C1 segment of cervical spinal cord (tissue), 14 donors: ENCODE measurements at places on chromosomes 4 and X.

- DNase-seq: no peak
These were observed 182.7 kb downstream of the KCNIP4 start for GRCh38 chr4:21765810-21766407.

- DNase-seq: no peak
These were observed 15.8 kb downstream of the RPL39 start for GRCh38 chrX:119775517-119776238.

GRCh38 chrX:40132751-40133150 is 35.0 kb upstream of the BCOR start:
- DNase-seq: no peak

DNA sequence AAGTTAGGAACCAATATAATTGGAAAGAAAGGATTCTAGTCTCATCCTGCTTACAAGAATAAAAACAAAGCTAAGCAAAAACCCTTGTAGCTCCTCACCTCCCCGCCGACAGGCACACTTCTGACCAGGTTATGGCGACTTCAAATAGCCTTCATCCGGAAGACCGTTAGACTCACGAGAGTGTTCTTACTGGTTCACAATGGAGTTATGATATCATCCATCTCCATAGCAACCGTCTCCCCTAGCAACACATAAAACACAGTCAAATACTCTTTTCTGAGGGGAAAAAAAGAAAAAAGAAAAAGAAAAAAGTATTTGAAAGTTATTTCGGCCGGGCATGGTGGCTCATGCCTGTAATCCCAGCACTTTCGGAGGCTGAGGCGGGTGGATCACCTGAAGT is at the start of gene IL13RA2:
TSS of gene IL13RA2 (minus strand) at position 162 of the 400 bp plus-strand sequence. CDS start 347 bp downstream, outside the sequence.
- no peak for DNase-seq

GRCh38 chr4:168651374-168651773 is 154.5 kb downstream of the PALLD start:
- DNase-seq: no peak

- DNase-seq: no peak
These were observed 40.8 kb downstream of the HCCS start for GRCh38 chrX:11151799-11152559.

DNA sequence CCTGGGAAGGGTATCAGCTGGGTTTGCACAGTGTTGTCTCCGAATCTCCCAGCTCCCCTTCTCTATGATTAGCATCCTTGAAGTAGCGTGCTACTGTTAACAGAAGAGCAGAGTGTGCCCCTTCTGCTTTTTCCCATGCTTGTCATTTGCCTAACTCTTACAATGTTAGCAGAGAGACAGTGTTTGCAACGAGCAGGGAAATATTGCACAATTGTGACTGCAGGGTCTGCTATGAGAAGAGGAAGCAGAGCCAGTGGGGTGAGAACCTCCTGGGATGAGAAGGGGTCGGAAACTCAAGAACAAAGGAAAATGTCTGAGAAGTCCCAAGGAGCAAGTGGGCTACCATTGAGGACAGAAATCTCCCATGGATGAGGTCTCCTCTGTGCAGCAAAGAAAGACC is 7.8 kb upstream of the CHRNA9 start:
- DNase-seq: peak; percentile 15

DNA sequence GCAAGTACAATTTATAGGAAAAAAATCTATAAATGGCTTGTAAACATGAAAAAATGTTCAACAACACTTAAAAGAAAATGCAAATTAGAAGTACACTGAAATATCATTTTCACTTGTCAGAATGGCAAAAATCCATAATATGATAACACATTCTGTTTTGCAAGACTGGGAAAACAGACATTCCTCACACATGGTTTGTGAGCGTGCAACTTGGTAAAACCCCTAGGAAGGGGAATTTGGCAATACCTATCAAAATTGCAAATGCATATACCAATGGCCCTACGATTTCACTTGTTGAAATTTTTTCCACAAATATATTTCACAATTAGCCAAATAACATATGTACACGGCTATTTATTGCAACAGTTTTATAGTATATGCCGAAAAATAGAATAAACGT is 31.4 kb downstream of the TBC1D9 start:
- no peak for DNase-seq

DNA sequence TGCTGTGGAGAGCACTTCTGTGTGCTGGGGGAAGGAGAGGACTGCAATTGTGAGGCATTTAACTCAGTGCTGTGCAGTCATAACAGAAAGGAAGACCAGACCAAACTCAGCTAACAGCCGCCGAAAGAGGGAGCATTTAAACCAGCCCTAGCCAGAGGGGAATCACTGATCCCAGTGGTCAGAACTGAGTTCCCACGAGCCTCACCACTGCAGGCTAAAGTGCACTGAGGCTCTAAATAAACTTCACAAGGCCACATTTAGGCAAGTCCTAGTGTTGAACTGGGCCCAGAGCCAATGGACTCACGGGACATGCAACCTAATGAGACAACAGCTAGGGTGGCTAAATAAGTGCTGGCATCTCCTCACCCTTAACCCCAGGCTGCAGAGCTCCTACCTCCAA is 20.4 kb downstream of the IQCM start:
- DNase-seq: no peak

- no peak for DNase-seq
These were observed 82.8 kb downstream of the ARSF start for GRCh38 chrX:3124031-3124430.

DNA sequence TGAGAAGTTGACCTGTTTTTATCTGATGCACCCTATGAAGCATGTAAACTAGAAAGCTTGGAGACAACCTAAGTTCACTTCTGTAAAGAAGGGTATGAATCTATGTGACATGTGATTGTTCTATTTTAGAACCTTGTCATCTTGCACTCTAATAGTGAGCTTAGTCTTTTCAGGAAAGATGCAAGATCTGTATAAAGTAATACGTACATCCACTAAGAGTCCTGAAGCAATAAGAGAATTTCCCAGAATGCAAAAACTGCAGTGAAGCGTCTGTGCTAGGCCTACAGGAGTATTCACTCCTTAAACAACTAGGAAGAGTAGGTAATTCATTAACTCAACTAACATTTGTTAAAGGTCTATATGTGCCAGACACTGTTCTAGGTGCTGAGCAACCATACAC is 23.3 kb upstream of the NDP start:
- no peak for DNase-seq

DNA sequence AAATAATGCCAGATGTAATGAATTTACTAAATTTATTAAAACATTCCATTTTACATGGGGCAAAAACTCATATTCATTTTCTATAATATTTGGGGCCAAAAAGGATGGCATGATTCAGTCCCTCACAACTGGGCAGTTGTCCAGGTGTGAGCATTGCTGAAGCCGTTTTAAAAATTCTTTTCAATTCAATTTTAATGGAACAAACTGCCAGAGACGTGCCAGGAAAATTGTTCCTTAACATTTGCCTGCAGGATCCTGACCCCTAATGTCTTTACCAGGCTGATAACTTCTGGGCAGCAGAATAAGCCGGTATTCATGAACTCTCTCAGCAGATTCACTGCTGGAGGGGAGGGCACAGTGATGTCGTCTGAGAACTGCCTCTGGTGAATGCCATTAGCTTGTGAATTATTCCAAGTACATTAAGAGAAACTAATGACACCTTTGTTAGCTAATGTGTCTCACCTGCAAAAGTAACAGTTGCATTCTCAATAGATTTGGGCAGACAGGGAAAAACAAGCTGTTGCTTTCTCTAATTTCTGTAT is 1445.1 kb upstream of the TENM3 start:
- DNase-seq: no peak

DNA sequence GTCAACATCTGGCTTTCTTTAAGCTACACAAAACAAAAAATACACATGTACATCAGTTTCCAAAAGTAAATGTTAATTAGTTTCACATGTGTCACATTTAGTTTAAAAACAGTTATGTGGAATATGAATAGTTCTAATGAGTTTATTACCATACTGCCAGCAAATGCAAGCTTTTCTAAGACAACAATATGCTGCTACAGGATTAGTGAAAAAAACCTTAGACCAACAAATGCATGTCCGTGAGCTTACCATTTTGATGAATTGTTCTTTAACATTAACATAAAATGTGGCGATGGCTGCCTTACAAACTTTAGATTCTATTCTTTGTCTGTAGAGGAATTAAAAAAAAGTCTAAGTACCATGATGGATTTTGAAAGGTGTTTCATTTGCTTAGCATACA is 31.8 kb downstream of the CENPU start:
- DNase-seq: no peak

GRCh38 chrX:49838374-49838773 is 9.3 kb downstream of the PAGE4 start:
- no peak for DNase-seq

DNA sequence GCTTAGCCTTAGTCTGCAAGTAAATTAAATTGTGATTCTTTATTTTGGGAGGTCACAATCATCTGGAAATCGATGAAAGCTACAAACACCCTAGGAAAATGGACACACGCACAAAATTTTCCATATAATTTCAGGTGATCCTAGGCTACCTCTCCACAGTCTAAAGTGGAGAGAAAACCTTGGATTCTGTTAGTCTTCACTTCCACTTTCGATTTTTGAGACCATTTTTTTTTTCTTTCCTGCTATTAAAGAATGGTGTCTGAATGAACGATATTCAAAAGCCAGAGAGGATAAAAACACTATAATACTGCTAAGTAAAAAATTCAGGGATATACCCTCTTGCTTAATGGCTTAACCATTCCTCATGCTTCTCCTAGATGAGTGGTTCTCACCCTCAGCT is 1.7 kb downstream of the FBXL5 start:
- DNase-seq: no peak

GRCh38 chr4:138398322-138398721 is 156.2 kb upstream of the SLC7A11 start:
- no peak for DNase-seq

DNA sequence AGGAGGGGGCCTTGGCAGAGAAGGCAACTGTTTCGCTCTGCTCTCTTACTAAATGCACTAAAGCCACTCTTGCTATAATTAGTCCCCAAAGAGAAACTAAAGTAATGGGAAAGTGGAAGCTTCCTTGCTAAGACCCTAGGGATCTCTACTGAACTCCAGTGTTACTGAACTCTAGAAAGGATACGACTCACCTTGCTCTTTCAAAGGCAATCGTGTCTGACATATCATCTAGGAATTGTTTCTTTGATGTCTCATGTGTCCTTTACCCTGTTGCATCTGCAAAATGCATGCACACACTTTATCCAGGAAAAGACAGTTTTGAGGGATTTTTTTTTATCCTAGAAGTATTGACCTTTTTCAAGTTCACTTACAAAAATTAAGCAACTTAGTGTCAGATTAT is 148.1 kb upstream of the FAM9B start:
- no peak for DNase-seq

DNA sequence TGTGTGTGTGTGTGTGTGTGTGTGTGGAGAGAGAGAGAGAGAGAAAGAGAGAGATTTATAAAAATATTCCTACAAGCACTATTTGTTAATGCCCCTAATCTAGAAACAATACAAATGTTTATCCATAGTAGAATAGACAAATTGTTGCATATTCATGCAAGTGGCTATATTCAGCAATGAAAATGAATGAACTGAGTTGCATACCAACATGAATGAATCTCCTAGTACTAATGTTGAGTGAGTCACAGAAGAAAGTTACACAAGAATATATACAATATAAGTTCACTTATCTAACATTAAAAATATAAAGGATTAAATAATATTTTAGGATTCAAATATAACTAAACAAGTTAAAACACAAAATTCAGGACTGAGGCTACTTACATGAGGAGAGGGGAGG is 456.8 kb upstream of the AMOT start:
- DNase-seq: no peak

DNA sequence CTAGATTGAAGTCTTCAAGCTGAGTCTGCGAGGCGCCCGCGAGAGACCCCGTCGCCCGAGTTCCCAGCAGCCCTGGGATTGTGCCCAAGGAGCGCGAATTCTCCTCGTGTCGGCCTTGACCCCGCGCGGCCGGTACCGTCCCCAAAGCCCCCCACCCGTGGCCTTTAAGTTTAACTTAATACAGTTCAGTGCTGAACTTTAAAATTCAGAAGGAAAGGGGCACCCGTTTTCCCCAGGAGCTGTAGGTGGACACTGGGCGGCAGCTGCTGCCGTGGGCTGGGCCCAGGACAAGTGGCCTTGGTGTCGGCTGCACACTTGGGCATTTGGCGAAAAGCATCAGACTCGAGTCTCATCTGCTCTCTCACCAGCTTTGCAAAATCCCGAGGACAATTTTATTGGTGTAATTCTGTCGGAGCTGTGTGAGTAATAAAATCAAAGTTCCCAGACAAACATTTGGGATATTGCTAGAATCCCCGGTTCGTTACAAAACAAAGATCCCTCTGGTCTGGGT is 634 bp downstream of the CWH43 start:
- no peak for DNase-seq

DNA sequence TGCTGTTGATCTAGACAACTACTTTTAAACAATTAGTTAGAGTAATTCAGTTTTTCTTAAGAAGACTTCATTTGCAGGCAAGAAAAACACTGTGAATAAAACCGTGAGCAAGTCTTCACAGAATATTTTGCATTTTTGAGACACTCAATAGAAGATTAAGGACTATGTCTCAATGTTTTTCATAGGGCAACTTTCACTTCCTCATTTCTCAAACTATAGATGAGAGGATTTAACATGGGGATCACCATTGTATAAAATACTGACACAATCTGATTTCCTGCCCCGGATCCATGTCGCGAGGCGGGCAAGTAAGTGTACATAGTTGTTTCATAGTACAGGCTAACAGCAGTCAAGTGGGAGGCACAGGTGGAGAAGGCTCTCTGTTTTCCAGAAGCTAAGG is 108.8 kb upstream of the IGSF1 start:
- no peak for DNase-seq

GRCh38 chr4:83536362-83537272 is 709 bp downstream of the GPAT3 start:
- peak; percentile 36 for DNase-seq

GRCh38 chrX:134718966-134719317 is 60.7 kb upstream of the PLAC1 start:
- DNase-seq: no peak

DNA sequence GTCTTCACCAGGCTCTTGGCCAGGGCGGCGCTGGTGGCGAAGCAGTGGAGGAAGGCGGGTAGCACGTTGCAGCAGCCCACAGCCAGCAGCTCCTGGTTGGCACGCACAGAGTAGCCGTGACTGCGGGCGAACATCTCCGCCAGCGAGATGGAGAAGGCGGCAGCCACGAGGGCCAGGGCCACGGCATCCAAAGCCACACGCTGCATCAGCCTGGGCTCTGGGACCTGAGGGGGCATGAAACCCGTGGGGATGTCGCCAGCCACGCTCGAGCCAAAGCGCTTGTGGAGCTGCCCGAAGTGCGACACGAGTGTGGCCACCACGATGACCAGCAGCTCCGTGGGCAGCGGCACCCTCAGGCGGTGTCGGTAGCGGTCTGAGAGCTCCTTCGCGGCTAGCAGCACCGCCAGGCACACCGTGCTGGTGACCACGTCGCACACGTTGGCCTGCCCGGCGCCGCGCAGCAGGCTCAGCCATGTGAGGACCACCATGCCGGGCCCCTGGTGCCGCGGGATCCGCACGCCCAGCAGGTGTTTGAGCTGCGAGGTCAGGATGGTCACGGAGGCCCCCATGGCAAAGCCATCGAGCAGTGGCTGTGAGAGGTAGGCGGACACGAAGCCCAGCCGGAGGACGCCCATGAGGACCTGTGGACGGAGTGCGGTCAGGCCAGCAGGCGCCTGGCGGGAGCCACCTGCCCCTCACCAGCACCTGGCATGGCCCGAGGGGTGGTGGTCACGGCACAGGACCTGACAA is 3.1 kb downstream of the IDUA start:
- DNase-seq: no peak
